ENCODE measurements at places on chromosomes 4 and X.
A peak's percentile ranks its signal among the peaks of the same experiment; 100 is the strongest.

GRCh38 chr4:96183611-96184010 lies 343.7 kb downstream of the PDHA2 start:
- DNase-seq: no peak

GRCh38 chr4:119068529-119068962 lies 67.1 kb upstream of the MYOZ2 start:
- no peak for DNase-seq

GRCh38 chr4:137082061-137082460 lies 450.2 kb downstream of the PCDH18 start:
- DNase-seq: no peak

DNA sequence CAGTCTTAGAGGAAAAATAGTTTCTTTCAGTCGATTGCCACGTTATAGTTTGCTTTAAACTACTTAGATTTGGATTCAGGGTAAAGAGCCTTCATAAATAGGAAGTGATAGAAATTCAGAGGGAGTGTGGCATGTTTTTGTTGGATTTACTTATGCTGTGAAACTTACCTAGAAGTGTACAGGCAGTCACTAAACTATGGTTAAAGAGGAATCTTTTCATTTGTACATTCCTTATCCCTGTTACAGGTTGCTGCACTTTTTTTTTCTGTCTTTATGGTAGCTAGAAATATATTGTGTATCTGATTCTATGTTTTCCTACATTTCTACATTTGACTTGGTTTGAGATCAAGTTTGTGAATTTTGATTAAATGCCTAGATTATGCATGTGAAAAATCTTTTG lies 19.1 kb downstream of the WWC2 start:
- DNase-seq: no peak

GRCh38 chrX:133185938-133186337 lies 32.2 kb downstream of the TFDP3 start:
- DNase-seq: no peak

GRCh38 chr4:146428298-146428697 lies 93.4 kb downstream of the SLC10A7 start:
- DNase-seq: no peak

GRCh38 chrX:6909396-6909795 lies 238.1 kb upstream of the STS start:
- no peak for DNase-seq

DNA sequence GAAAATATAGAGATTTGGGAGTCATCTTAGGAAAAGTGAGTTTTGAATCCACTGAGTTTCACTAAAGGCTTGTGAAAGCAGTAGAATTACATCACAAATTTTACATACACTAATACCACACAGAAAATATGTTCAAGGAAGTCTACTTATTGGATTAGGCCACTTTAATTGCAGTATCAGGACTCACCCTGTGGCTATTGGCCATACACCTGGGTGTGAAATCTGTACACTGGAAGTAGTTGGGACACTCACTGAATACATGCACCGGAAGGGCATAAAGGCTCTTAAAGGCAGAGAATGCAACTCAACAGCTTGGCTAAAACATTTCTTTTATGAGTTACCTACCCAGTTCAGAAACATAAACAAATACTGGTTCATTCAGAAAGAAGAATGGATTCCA lies 19.8 kb downstream of the MAOB start:
- no peak for DNase-seq

- no peak for DNase-seq
Observed at GRCh38 chr4:126937846-126938422, 694.8 kb upstream of the INTU start.

- DNase-seq: peak; percentile 26
Observed at GRCh38 chr4:176377780-176378179, 58.0 kb downstream of the SPCS3 start.

DNA sequence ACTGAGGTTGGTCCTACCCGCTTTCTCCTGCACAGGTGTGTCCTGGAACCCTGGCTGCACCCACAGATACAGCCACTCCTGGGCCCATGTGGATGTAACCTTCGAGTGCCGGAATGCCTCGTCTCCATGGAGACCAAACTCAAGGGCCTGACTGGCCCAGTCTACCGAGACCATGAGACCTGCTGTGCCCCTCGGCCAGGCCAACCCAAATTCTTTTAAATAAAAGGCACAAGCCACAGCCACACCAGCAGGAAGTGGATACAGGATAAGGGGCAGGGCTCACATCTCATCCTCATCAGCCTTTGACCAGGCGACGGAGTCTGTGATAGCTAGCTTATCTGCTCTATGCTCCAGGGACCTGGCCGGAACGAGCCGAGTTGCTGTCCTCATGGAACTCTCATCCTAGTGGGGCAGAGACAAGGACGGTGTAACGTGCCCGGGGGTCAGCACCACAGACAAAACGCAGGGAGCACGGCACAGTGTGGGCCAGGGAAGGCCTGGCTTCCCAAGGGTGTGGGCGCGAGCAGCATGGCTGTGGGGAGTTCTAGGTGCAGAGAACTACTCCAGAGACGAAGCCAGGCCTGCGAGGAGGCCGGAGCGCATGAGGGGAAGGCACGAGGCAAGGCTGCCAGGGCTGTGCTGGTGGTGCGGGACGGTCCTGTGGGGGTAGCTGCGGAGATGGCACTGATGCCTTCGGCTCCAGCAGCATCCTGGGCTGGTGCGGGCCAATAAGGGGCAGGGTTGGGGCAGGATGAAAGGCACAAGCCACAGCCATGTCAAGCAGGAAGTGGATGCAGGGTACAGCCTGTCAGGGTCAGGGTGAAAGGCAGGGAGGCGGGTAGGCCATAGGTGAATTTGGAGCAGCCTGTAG lies 22.7 kb downstream of the NOP14 start:
- DNase-seq: no peak

DNA sequence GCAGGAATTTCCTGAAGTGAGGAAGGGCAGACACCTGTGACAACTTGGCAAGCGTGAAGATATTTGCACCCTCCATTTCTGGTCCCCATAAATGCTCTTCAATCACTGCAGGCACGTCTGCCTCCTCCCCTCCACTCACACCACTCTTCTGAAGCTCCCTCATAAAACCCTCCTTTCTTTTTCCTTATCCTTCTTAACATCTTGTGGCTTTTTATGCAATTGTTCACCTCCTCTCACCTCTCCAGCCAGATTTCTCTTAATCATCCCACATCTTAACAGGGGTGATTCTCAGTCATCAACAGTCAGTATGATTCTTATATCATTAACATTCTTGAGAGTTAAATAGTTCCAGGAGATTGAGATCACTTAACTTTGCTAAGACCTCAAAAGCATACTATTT lies 277.4 kb downstream of the SPRY1 start:
- DNase-seq: no peak

GRCh38 chr4:148565801-148566200 lies 123.6 kb upstream of the NR3C2 start:
- DNase-seq: no peak

DNA sequence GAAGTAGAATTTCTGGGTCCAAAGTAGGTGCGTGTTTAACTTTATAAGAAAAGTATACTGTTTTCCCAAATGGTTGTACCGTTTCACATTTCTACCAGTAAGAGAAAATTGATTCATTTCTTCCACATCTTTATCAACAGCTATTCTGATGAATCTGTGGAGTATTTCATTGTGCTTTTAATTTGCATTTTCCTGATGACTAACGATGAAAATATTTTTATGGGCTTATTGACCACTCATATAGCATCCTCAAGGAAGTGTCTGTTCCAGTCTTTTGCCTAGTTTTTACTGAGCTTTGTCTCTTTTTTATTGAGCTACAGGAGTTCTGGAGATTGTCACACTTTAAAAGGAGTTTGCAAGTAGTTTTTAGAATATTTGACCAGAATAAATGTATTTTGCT lies 92.6 kb downstream of the ASB9 start:
- DNase-seq: no peak

DNA sequence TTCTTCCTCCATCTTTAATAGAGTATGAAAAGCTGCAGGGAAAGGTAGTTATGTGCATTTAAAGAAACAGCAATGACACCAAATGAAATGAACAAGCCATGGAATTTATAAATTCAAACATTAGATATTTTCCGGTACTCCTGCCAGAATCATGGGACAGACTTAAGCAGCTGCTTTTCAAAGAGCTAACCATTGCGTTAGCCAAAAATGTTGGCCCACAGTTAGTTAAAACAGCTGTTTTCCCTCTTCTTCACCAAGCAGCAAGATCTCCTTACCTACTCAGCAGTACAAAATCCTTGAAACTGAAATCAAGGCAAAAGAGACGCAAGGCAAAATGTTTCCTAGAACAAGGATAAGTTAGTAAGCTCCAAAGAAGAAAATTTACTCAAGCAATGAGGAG lies 64.0 kb downstream of the MANBA start:
- DNase-seq: no peak

- DNase-seq: no peak
Observed at GRCh38 chrX:149628280-149628679, 3.3 kb downstream of the TMEM185A start.

DNA sequence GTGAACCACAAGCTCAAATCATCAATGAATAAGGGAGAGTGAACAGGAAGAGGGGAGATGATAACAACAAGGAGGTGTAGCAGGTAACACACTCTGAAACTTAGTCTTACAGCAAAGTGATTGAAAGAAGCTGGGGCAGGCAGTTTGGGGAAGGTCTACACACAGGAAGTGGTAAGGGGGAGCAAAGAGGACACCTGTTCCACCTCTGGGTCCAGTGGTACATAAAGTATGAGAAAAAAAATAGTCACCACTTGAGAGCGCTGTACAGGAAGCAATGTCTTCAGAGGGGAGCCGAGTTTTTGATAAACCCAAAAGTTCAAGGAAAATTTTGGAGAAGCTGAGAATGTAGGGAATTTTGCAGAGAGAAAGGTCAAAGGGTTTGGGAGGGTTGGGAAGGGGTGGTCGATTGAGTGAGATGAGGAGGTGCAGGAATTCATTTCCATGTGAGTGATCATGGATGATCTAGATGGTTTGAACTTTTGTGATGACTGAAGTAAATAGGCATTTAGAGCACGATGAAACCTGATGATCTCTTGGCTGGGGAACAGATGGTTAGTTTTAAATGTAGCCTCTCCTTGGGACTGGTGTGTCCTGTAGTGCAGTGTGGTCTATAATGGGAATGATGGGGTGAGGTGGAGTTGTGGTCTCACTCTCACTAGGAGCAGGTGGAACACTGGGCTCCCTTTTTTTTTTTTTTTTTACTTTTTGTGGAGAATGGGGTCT lies 142.0 kb downstream of the RBMX2 start:
- no peak for DNase-seq

DNA sequence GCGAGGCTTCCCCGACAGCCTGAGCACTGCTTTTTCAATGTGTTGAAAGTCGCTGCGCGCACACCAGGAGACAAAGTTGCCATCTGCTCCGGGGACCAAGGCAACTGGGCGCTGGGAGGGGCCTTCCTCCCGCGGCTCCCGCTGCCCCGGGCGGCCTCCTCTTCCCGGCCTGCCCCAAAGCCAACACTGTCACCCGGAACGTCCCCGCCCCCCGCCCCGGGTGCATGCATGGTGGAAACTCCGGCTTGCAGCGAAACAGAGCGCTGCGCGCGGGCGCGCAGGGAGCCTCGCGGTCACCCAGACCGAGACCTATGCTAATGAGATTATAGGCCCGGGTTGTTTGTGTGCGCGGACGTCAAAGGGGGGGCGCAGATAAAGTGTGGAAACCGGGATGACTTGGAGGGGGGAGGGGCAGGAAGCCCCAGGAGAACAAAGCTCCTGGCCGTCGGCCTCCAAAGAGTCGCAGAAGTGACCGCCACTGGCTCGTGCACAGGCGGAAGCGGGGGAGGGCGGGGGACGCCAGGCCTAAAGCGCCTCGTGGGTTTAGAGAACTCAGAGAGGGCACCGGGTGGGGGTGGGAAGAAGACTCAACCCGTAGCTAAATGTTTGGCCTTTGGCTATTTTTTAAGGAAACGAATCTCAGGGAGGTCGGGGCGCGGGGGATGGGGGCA lies 88.8 kb downstream of the BCOR start:
- no peak for DNase-seq

- DNase-seq: no peak
Observed at GRCh38 chr4:41541687-41542094, 3.7 kb downstream of the LIMCH1 start.

DNA sequence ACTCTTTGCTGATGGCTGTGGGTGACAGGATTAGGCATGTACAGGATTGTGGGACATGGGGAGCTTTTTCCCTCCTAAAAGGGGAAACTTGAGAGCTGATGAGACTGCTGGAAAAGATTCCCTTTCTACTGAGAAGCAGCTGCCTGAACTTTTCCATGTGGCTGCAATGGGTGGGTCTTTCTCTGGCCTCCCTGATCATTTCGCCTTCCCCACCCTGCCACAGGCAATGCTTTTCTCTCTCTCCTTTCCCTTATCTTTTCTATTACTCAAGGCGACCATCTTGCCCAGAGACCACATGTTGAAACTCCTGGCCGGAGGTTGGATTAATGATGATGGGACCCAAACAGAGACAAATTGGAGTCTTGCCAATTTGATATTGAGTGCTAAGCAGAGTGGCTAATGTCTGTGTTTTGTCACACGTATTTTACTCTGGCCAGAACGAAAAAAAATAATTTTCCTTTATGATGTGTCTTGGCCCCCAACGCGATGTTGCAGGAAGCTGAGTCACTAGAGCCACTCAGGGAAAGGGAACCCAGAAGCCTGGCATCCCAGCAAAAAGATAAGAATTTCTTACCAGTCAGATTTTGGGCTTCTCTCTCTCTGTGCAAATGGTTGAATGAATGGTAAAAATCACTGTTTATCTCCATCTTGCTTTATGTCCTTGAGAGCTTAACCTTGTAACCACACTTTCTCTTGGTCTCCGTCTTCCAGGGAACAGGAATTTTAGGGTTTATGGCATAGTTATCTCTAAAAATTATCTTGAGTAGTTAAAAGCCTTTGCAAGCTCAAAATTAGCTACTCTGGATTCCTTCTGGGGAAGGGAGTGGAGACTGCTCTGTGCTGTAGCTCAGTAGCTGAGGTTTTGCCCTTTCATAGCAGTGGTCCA lies 19.4 kb upstream of the ATP8A1 start:
- DNase-seq: no peak

DNA sequence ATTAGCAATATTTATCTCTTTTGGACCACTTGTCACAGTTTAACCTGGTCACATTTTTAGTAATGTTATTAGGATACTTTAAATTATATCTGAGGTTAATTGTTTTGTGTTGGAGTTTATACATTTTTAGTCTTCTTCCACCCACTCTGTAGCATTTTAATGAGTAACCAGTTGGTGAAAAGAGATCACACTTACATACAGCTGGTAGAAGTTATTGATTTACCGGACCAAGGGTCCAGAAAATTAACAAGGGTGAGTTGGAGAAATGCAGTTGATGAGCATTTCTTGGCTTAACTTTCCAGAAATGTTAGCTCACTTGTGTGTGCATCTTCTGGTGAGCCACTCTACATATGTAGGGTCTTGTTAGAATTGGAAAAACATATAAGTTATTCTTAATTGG lies 219.6 kb downstream of the GRXCR1 start:
- no peak for DNase-seq

Data from GM20000 (cell line).